ENCODE measurements at places on chromosomes 5 and 9.

DNA sequence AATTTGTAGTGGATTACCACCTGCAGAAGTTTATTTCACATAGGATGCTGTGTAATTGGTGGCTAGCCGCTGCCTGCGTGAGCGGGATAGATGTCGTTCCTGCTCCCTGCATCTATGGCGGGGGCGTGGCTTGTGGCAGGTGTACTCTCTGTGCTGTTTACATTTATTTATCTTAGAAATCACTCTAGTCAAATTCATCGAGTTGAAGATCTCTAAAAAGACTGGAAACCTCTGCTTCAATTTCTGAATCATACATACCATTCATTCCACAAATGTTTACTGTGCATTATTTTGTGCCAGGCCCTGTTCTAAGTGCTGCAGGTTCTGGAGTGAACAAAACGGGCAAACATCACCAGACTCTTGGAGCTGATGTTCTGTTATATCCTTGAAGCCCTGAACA is 11.9 kb downstream of the ROPN1L start:
- DNase-seq = no peak

DNA sequence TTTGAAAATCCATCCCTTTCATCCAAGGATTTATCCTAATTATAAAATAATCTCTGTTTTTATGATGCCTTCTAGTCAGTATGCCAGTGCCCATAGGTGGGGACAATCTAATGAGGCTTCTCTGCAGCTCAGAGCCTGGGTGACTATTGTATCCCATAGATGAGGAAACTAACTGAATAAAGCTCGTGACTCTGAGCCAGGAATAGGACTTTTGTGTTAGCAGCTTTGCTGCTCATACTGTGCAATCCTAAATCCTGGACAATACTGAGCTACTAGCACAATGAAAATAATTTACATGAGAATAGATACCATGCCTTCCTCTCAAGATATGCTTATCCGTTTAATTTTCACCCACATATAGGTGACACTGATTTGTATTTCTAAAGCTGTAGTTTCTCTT is 443.0 kb downstream of the PLK2 start:
- no peak for DNase-seq

GRCh38 chr5:76689321-76690036 is 26.4 kb upstream of the F2R start:
- no peak for DNase-seq

DNA sequence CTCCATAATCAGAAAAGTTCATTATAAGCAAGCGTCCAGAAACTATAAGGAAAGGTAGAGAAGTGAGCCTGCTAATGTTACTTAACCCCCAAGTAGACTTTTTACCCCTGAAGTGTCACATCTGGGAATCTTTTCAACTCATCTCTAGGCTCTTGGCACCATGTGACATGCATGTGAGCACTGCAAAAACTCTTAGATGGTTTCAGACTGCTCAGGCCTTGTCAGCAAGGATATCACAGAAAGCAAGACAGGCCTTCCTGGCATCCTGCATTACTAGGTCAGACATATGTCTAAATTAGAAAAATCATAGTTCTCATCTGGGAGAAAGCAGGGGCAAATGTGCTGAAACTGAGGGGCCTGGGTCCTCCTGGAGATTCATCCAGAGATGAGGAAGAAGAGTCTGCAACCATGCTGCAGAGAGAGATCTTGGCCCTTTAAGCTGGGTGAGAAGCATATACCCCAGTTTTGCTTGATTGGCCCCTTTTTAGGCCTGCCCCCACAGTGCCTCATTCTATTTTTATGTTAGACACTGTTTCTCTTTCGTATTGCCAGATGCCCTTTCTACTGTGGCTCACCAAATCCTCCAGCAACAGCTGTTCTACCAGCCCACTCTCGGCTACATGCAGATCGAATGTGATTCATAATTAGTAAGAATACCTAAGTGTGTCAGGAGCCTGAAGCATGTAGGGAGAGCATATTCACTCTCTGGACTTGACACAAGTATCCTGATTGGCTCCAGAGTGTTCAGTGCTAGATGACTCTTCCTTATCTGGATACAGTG is 19.0 kb downstream of the TMEM8B start:
- DNase-seq = no peak

GRCh38 chr5:16867577-16867953 is 68.5 kb downstream of the MYO10 start:
- no peak for DNase-seq
